ENCODE measurements at places on chromosomes 13 and 19.

DNA sequence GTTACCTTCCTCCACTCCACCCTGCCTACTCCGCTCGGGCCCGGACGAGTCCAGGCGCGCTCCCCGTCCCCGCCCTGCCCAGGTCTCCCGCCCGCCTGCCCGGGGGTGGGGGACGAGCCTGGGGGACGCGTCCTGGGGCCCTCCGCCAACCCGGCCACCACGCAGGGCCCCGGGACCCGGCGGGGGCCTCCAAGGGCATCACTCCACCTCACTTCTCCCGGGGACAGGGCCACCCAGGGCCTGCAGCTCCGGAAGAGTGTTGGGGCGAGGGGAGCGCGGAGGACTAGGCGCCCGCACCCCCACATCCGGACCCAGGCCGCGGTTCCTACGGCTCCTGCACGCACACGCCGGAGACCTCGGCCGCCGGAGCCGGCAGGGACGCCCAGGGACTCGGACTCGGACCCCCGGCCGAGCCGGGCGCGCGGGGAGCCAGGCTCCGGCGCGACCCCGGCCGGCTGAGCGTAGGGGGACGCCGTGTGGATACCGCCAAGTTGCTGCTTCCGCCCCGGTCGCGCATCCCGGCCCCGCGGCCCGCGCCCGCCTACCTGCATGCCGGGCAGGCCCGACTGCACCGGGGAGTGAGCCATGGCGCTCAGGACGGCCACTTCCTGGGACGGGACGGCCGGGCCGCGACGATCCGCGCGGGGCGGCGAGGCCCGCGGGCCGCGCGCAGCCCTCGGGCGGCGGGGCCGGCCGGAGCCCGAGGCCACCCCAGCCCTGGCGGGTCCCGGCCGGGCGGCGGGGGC lies 534 bp downstream of the STK24 start:
- no peak for DNase-seq

GRCh38 chr13:46172531-46172991 lies 9.4 kb downstream of the LCP1 start:
- no peak for DNase-seq

DNA sequence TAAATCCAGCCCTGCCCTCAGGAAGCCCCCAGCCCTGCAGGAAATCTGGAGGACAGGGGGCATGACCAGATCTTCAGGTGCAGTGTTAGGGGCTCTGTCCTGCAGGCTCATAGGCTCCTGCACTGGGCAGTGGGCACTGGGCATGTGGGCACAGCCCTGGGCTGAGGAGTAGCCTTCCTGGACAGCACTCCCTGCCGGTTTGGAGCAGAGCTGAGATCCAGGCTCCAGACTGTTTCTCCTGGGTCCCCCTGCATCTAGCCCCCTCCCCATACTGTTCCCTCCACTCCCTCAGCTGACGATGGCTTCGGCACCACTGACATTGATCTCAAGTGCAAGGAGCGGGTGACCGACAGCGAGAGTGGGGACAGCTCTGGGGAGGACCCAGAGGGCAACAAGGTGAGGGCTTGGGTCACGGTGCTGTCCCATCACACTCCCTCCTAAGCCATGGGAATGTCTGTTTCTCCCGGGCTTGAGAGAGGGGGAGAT lies 12.3 kb upstream of the PRR19 start:
- DNase-seq: no peak

DNA sequence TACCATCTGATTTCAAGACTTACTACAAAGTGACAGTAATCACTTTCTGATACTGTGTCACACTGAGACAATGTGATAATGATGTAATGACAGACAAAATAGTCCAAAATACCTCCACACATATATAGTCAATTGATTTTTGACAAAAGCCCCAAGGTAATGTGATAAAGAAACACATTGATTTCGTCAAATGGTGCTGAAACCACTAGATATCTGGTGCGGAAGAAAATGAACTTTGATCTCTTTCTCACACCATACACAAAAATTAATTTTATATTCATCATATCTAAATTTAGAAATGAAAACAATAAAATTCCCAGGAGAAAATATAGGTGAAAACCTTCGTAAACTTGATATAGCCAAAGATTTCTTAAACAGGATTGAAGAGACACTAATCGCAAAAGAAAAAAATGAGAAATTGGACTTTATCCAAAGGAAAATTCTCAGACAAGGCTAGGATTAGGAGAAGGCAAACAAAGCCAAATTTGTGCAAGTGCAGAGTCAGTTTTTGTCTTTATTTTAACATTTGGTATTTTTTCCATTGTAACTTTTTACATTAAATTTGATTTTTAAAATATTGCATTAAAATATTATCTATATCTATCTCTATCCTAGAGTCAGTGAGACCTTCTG lies 739.9 kb downstream of the DIAPH3 start:
- DNase-seq: no peak

DNA sequence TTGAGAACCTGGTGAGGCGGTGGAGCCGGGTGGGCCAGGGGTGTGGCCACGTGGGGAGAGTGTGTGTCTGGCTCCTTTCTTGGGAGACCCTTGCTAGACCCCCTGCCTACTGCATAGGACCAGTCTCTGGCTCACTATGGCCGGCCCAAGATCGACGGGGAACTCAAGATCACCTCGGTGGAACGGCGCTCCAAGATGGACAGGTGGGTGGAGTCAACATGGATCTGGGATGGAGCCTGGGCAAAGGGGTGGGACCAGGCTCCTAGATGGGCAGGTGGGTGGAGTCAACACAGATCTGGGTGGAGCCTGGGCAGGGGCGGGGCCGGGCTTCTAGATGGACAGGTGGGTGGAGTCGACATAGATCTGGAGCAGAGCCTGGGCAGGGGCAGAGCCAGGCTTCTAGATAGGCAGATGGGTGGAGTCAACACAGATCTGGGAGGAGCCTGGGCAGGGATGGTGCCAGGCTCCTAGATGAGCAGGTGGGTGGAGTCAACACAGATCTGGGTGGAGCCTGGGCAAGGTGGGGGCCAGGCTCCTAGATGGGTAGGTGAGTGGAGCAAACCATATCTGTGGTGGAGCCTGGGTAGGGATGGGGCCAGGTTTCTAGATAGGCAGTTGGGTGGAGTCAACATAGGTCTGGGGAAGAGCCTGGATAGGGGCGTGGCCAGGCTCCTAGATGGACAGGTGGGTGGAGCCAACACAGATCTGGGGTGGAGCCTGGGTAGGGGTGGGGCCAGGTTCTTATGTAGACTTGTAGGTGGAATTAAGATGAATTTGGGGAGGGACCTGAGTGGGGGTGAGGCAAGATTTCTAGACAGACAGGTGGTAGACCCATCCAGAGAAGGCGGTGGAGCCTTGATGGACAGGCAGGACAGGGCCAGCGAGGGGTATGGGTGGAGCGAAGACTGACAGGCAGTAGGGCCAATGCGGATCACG lies 56.5 kb downstream of the VAV1 start:
- peak; percentile 88 for DNase-seq

DNA sequence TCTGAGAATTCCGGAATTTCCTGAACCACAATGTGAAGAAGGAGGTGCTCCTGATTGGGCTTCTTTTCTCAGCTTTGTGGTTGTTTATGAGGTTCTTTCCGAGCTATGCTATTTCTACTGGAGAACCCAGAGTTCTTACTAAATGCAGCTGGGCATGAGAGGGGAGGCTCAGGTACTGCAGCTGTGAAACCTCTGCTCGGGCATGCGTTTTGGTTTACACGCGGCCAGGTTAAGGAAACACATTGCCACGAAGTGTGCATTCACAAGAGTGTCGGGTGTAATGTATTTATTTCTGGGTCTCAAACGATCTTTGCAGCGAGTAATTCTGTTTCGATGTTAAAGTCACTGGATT lies 661 bp upstream of the MIR17HG start:
- DNase-seq: no peak

DNA sequence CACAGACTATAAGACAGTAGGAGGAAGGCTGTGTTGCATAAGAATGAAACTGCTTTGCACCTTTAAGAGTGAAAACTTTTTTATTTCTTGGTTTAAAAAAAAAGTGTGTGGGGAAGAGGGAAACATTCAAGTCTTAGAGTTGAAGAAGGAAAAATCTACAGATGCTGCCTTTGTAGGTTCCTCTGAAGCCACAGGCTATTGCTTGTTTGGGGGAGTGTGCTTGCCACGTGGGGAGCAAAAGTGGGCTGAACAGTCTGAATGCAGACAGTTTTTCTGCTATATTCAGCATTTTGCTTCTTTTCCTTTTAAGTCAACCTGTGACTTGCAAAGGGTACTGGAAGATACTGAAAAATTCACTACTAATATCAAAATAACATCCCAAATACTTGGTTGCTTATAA lies 36.9 kb downstream of the EFNB2 start:
- no peak for DNase-seq

GRCh38 chr13:50994651-50995050 lies 85.1 kb downstream of the RNASEH2B start:
- no peak for DNase-seq

- no peak for DNase-seq
Observed at GRCh38 chr13:78398743-78399410, 204.5 kb downstream of the POU4F1 start.

GRCh38 chr13:31843044-31843443 lies 103.7 kb downstream of the RXFP2 start:
- no peak for DNase-seq

DNA sequence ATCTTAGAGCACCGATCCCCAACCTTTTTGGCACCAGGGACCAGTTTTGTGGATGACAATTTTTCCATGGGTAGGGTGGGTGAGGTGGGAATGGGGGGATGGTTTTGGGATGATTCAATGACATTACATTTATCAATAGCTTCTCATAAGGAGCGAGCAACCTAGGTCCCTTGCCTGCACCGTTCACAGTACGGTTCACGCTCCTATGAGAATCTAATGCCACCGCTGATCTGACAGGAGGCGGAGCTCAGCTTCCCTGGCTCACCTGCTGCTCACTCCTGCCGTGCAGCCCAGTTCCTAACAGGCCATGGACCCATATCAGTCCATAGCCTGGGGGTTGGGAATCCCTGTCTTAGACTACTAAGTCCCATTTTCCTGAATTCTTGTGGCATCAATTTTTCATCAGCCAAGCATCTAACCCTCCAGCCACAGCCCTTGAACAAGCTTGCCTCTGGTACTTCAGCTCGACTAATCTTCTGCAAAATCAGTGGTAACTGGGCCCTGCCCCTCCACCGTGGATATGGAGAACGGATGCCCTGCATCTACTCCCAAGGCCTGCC lies 37.0 kb upstream of the MAP3K10 start:
- DNase-seq: no peak

GRCh38 chr19:46784262-46785053 lies 3.9 kb downstream of the SLC1A5 start:
- peak; percentile 93 for DNase-seq

GRCh38 chr19:39155741-39156140 lies 30.2 kb downstream of the PAK4 start:
- no peak for DNase-seq

- peak; percentile 44 for DNase-seq
Observed at GRCh38 chr19:2016041-2016807, 710 bp upstream of the BTBD2 start.

DNA sequence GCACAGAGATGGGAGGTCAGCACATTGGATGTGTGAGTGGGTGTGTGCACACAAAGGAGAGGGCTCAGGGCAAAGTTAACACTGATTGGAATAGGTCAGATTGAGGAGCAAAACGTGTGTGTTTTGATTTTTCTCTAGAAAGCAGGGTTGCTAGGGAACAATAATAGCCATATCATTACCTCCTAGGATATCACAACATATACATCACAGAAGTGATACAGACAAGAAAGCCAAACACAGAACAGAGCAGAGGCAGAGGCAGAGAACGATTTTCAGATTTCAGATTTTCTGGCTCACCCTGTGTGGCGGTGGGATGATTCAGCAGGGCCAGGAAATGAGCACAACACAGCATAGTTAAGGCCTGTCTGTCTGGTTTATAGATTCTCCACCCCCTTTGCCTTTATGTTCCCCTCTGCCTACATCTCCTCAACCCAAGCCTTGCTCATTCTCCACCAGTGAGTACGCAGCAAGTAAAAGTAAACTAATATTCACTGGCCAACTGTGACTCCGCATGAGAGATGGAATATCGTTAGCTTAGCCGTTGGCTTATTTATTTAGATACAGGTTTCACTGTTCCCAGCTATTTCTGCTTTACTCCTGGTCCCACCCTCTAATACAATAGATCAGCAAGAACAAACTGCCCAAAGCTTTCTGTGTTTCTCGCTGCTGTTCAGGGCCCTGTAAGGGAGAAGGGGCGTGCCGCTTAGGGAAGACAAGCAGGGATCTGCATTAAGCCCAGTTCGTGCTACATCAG lies 182.7 kb upstream of the TSC22D1 start:
- peak; percentile 91 for DNase-seq

- DNase-seq: no peak
Observed at GRCh38 chr13:99469041-99469440, 32.2 kb upstream of the TM9SF2 start.

DNA sequence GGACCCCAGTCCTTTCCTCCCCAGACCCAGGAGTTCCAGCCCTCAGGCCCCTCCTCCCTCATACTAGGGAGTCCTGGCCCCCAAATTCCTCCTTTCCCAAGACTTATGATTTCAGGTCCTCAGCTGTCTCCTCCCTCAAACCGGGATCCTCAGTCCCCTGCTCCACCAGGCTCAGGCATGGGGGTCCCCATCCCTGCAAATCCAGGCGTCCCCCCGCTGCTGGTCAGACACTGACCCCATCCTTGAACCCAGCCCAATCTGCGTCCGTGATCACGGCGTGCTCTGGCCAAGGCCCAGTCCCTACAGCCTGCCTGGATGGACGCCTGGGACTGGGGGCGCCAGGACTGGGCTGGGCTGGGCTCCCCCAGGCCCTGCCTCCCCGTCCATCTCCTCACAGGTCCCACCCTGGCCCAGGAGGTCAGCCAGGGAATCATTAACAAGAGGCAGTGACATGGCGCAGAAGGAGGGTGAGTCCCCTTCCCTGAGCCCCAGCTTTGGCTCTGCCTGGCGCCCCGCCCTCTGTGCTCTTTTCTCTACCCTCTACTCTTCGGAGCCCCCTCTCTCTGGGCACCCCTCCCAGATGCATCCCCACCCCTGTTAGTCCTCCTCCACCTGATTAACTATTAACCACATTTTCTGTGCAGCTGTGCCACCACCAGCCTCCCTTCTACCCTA lies 672 bp downstream of the HPN start:
- no peak for DNase-seq

- DNase-seq: no peak
Observed at GRCh38 chr13:106685143-106685542, 117.2 kb upstream of the ARGLU1 start.

GRCh38 chr19:47518139-47518538 lies 3.3 kb upstream of the NAPA start:
- DNase-seq: no peak

DNA sequence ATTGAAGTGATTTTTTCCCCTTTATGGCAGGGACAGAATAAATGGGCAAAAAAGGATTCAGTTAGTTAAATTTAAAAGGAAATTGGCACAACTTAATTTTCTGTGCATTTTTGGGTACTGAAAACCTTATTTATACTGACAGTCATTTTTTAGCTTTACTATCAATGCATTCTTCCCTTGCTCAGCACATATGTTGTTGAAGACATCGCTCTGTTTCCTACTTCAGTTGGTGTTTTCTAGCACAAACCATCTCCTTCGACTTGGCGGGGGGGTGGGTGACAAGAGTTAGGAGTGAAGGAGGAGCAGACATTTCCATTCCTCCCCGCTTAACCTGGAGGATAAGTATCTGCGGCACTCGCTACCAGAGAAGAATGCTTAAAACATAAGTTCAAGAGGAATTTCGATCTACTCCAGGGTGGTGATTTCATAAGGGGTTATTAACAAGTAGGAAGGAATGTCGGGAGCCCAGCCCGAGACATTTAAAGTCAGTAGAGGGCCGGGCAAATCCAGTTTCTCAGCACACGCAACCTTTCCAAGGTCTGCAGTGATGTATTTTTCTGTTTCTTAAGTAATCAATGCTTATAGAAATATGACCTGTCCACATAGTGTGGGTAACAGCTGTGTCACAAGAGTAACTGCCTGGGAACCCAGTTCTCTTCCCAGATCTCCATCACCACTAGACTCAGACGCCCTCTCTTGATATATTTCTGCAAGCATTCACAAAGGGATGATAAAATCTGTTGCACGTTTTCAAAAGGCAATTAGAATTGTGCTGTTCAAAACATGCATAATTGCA lies 525.8 kb downstream of the MYO16 start:
- peak; percentile 53 for DNase-seq

Data from PC-9 (cell line).